ENCODE measurements at places on chromosomes 4 and X.

GRCh38 chrX:45449982-45450381 is 249.3 kb upstream of the DIPK2B start:
- no peak for DNase-seq

- no peak for DNase-seq
These were observed 60.2 kb downstream of the KCNIP4 start for GRCh38 chr4:21888195-21888976.

DNA sequence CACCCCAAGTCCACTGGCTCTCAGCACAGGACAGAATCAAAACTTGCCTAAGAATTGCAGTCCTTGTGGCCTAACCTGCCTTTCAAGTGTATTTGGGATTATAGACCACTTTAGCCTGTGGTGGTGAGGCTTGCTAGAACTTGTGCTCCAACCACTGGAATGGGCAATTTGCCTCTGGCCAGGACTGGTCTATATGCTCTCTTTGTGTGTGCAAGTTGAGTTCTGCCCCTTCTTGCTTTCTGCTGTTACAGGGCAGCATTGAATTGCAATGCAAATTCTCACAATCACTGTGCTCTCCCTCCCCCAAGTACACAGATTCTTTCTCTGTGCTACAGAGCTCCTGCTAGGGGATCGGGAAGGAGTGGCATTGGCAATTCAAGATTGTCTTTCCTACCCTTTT is 233.6 kb upstream of the DIPK2B start:
- DNase-seq: no peak

GRCh38 chrX:139207655-139208054 is 322.9 kb upstream of the F9 start:
- no peak for DNase-seq
